Lower lobe of right lung (tissue), 2 donors: ENCODE measurements at places on chromosomes 2 and 18. TPM values are rescaled to one million over a fixed set of nuclear protein-coding genes. Genes with fewer than 3 reads are reported as not detected.

SPC25 gene
- 0.50 TPM for total RNA-seq

DNAJC5G gene
- not detected for total RNA-seq

MBOAT2 gene
- 36.5 TPM for total RNA-seq

SERPINB3 gene
- total RNA-seq, result not detected

- peak; percentile 75 for DNase-seq
- H3K4me3 ChIP-seq, result peak overlapping the region; percentile 88
- H3K27me3 ChIP-seq, result no peaks in the 10 kb centered on the region
- no peaks in the 10 kb centered on the region for H3K36me3 ChIP-seq
Observed at GRCh38 chr18:76821875-76822505, 367 bp upstream of the ZNF236 start.

DNA sequence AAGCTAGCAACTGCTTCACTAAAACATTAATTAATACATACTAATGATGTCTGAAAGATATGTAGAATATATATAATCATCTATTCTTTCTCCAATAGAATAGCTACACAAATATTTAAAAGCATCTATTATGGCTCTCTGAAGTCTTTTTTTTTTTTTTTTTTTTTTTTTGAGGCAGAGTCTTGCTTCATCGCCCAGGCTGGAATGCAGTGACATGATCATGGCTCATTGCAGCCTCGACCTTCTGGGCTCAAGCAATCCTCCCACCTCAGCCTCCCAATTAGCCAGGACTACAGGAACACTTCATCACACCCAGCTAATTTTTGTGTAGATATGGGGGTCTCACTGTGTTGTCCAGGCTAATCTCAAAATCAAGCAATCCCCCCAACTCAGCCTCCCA, 120.4 kb upstream of the KYNU start:
- H3K36me3 ChIP-seq, result no peaks in the 10 kb centered on the region
- H3K27me3 ChIP-seq, result no peaks in the 10 kb centered on the region
- DNase-seq, result no peak
- no peaks in the 10 kb centered on the region for H3K4me1 ChIP-seq

- no peaks in the 10 kb centered on the region for H3K36me3 ChIP-seq
- no peaks in the 10 kb centered on the region for H3K27me3 ChIP-seq
- H3K4me3 ChIP-seq, result no peak overlapping the region
- H3K4me1 ChIP-seq, result peaks cover 22% of the 10 kb centered on the region
Observed at GRCh38 chr2:70513738-70514137, 39.9 kb downstream of the TGFA start.

DNA sequence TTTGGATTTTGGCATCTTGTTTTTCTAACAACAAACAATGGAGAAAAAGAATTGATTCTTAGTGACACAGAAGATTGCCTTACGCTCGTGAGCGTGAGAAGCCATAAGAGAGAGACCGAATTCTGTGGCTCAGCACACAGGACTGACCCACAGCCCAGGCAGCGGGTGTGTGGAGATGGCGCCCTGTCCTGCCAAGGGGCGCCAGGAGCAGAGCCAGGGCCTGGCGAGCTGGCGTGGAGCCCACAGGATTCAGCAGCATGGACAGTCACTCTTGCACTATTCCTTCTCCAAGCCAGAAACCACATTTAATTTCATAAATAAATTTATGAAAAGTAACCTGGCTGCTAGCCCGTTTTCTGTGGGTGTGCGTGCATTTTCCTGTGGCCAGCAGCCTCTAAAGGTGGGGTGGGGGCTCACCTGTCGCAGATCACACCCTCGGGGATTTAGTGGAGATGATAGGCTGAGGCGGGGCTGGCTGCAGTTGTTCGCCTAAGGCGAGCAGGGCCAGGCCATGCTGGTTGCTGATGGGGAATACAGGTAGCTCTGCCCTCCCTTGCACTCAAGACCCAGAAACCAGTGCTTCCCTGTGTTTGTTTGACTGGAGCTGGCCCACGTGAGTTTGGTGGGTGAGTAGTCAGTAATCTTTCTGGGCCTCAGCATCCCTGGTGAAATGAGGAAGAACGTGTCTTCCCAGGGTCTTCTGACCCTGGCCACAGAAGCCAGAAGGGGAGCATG, 46.2 kb downstream of the FAM168B start:
- peaks cover 63% of the 10 kb centered on the region for H3K36me3 ChIP-seq
- H3K4me1 ChIP-seq, result no peaks in the 10 kb centered on the region
- no peaks in the 10 kb centered on the region for H3K27me3 ChIP-seq
- no peak overlapping the region for H3K4me3 ChIP-seq
- H3K27ac ChIP-seq, result no peak overlapping the region
